ENCODE measurements at places on chromosomes 2 and 18.

- no peak for DNase-seq
These were observed 160 bp downstream of the SPTBN1 start for GRCh38 chr2:54456362-54456611.

- no peak for DNase-seq
These were observed 36.5 kb upstream of the GLS start for GRCh38 chr2:190843890-190844699.

GRCh38 chr2:205561441-205561840, 120.9 kb upstream of the NRP2 start:
- DNase-seq, result no peak

GRCh38 chr18:22547807-22548561, 130.3 kb upstream of the CTAGE1 start:
- peak; percentile 71 for DNase-seq

GRCh38 chr2:166665991-166666940, 172.2 kb upstream of the SCN7A start:
- DNase-seq, result no peak

- DNase-seq, result no peak
These were observed at the start of gene PAX3 for GRCh38 chr2:222298311-222299150. PAX3 (minus strand) TSS chr2:222298998; CDS start chr2:222298615, 383 bp downstream.

- DNase-seq, result no peak
These were observed 127.8 kb downstream of the ZNF521 start for GRCh38 chr18:25223899-25224886.

DNA sequence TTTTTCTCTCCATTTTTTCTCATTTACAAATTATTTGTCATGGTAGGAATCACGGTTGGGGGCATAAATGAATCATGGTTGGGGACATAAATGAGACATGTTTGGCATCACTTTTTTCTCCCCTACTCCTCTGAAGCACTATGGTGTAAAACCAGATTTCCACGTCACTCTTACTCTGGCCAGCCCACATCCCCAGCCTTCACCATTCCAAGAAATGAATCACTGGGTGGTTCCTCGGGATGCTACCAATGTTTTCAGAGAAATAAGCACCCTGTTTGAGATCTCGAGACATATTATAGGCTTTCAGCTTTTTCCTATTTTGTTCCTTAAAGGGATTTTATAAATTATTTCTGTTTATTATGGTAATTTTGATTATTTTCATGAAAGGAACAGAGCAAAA, 155.0 kb upstream of the SLC8A1 start:
- DNase-seq, result no peak

GRCh38 chr2:23626701-23627230, 241.8 kb downstream of the KLHL29 start:
- no peak for DNase-seq

DNA sequence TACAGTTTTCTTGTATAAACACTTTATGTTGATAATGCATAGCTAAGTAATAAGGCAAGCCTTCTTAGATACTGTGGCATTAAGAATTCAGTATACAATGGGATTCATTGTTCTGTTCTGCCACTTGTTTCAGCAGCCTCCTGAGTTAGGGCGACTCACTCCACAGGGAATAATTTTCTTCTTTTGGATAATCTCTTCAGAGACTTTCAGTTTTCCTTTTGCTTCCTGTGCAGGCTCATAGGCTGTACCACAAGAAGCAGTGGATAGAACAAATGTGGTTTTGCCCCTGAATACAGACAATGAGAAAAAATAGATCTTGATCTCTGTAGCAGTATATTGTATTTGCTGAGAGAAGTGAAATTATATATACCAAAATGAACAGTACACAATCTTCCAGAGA, 298.0 kb downstream of the ZNF407 start:
- DNase-seq, result no peak

DNA sequence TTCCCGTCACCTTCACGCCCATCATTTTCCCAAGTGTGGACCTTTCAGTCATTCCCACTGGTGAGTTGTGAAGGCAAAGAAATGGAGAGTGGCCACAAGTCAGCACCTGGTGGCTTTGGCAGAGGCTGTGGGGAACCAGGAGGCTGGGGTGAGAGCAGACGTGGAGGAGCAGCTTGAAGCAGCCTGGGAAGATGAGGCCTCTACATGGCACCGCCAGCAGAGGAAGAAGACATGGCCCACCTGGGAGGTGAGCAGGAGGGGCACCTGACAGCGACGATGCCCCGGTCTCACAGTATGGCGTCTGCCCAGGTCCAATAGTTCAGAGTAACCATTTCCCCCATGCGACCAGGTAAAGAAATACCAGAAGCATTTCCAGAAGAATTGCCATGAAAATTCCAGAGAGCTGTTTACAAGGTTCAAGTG, 69.0 kb downstream of the TPO start:
- DNase-seq, result no peak

GRCh38 chr18:12233378-12233777, 20.8 kb upstream of the CIDEA start:
- no peak for DNase-seq

GRCh38 chr2:25215232-25215631, 46.9 kb upstream of the POMC start:
- DNase-seq, result no peak

DNA sequence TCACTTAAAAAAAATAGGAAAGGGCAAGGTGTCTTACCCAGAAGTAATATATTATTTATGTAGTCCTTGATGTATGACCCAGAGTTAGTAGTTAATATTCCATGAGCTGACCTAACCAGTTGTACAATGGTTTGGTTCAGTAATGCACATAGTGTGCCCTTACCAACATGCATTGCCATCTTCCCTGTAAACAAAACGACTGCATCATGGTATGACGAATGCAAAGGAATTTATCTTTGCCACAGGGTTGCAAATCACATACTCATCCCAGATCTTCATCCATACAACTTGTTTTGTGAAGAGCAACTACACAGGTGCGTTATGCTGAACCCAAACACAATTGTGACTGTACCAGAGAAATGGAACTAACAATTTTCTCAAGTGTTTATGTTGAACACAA, 68.9 kb upstream of the ZSWIM2 start:
- no peak for DNase-seq

- no peak for DNase-seq
These were observed 656.0 kb upstream of the CELF4 start for GRCh38 chr18:38221476-38222100.

GRCh38 chr2:99278793-99279291, 22.2 kb downstream of the LYG1 start:
- no peak for DNase-seq

All from right hindlimb (tissue), 1 donor.